ENCODE measurements at places on chromosomes 1 and 21. TPM values are rescaled to one million over a fixed set of nuclear protein-coding genes. Genes with fewer than 3 reads are reported as not detected.

- no peak for DNase-seq
Observed at GRCh38 chr1:3669421-3669821, 17.1 kb downstream of the TP73 start.

GRCh38 chr1:165298203-165298820 is 58.2 kb downstream of the LMX1A start:
- no peak for DNase-seq

The OR2L8 gene
- total RNA-seq: 1.1 TPM

DNA sequence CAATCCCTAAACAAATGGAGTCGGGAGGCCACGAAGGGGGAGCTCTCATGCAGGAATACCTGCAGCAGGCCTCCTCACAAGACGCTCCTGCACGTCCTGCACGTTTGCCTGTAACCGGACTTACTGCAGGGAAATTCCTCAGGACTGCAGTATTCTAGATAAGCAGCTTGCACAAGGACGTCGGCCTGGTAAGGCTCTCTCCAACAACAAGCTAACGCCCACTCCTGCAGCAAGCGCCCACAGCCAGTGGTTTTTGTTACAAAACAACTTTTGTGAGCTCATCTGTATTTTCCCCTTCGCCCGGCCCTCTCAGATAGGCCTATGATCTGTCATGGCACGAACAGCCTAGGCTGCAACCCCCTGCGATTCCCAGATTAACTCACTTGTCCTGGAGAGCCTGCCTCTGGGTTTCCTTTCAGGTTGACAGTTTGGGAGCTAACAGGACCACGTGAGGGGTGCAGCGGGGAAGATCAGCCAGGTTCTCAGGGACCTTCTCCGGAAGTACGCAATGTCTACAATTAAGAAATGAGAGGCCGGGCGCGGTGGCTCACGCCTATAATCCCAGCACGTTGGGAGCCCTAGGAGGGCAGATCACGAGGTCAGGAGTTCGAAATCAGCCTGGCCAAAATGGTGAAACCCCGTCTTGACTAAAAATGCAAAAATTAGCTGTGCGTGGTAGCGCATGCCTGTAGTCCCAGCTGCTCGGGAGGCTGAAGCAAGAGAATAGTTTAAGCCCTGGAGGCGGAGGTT is 921 bp upstream of the MIB2 start:
- DNase-seq: no peak

The TMCO4 gene
- 18.3 TPM for total RNA-seq

DNA sequence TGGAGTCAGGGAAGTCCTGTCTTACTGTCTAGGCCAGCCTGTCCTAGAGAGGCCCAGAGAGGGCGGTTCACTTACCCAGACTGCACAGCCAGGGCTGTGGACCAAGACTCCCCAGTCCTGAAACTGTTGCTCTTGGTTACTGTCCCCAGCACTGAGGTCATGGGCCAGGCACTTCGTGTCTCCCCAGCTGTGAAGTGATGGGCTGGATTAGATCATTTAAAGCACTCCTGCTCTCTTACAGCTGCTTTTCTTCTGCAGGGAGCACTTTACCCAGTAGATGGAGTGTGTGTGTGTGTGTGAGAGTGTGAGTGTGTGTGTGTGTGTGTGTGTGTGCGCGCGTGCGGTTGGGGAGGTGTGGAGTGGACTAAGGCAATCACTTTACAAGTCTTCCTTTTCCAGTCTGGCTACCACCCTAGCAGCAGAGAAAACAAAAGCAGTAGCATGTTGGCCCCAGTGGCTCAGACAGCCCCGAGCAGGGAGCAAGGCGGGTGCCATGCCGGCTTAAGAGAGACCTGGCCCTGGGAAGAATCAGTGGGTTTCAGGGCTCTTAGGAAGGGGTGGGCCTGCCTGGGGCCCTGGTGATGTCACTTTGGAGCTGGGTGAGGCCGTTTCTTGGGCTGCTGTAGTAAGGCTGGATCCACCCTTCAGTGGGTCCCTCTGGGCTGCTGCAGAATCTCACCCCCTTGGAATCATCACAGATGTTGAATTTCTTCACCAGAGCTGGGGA is 2.4 kb downstream of the SPSB1 start:
- peak; percentile 44 for DNase-seq

- DNase-seq: no peak
Observed at GRCh38 chr21:41726970-41727783, 39.7 kb downstream of the RIPK4 start.

The KRTAP10-6 gene
- total RNA-seq: not detected

DNA sequence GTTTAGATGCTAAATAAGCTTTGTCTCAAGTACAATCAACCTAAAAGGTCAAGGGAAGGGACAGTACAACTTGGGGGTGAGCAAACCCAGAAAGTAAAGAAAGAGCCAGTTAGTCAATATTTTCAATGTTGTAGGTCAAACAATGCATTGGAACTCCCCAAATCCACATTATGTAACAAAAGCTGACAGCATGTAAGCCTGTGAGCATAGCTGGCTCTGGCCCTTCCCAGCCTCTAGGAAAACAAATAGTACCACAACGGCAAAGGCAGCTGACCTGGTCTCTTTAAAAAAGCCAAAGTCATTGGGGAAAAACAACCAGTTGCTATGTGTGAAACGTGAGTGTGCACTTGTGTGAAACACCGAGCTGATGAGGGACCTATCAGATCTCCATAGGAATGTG is 3.4 kb downstream of the CBR1 start:
- DNase-seq: no peak

DNA sequence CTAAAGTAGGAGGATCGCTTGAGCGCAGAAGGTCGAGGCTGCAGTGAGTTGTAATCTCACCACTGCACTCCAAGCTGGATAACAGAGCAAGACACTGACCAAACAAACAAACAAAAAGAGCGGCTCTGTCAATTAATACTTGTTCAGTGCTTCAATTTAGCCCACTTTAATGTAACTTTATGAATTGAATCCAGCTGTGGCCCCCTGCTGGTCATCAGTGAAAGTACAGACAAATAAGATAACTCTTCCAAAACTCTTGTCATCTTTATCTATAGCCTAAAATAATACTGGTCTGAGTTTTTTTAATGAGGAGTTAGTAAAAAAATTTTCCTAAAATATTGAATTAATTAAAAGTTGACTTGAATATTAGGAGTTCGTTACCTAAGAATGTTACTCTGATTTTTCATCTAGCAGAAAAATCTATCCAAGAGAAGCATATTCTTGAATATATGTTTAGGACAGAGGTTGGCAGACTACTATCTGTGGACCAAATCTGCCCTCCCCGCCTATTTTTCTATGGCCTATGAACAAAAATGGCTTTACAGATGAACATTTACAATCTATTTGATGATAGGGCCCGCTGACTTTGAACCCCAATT is 26.1 kb downstream of the ATP5PF start:
- peak; percentile 20 for DNase-seq

DNA sequence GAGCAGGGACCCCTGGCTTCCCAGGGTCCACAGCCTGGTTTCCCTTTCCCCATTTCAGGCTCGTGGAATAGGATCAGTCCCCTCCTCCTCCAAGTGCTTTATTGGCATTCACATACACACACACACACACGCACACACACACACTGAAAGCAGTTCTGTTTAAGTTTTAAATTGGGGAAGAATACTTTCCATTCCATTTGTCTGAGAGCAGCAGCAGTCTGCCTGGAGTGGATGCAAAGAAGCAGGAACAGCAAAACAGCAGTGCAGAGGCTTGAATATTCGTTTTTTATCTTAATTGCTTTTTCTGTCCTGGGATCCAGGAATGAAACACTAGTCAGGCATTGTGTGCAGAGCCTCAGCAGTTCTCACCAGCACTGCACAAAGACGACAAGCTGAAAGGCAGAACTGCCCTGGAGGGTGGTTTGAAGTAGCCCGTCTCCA is 7.1 kb downstream of the CYB561D1 start:
- DNase-seq: no peak

The NBPF6 gene
- not detected for total RNA-seq
